NCI-H526 treated with DMSO at 0.1 percent for 48 hours (cell line): ENCODE measurements at places on chromosomes 2 and 18.

GRCh38 chr2:10385933-10386773 is 62.0 kb downstream of the ODC1 start:
- DNase-seq: no peak

- no peak for DNase-seq
Observed at GRCh38 chr2:180240774-180241173, 233.7 kb upstream of the CWC22 start.

DNA sequence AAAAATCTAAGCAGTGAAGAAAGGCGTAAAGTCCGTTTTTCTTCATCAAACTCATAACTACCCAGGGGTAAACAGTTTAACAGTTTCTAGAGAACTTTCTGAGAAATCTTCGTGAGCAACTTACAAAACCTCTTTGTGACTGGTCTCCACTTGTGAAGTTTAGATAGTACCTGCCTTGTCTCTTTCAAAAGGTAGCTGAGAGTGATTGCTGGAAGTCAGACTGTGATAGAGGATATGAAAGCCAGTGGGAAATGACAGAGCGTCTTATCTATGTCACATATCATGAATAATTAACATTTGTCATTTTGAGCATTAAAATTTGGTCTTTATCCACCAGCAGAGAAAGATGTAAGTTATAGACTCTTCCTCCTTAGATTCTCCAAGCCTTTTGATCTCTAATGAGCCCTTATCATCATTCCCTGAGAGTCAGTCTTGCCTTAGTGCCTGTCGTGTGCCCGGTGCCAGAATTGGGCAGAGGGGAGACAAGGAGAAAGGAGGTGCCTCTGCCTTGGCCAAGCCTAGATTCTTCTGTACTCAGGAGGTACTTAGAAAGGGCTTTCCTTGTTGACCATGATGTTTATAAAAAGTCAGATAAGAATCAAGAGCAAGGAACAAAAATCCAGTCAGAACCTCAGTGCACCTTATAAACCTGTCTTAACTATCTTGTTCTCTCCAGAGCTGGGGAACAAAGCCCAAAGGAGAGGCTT is 205.1 kb upstream of the EPAS1 start:
- no peak for DNase-seq

DNA sequence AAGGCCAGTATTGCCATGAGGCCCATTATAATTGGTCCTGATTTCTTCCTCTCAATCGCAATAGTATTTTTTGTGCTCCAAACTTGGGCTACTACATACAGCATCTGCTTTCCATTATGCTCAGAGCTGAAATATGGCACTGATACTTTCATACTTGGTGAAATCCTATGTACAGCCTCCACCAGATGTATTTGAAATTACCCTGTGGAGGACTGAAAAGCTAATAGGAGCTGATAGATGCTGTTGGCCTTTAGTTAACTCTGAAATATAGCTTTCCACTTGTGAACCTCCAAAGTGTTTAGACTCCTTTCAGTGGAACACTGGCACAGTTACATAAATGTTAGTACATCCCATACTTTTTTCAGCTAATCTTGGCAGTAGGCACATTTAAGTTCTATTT is 205.7 kb downstream of the NEDD4L start:
- no peak for DNase-seq

DNA sequence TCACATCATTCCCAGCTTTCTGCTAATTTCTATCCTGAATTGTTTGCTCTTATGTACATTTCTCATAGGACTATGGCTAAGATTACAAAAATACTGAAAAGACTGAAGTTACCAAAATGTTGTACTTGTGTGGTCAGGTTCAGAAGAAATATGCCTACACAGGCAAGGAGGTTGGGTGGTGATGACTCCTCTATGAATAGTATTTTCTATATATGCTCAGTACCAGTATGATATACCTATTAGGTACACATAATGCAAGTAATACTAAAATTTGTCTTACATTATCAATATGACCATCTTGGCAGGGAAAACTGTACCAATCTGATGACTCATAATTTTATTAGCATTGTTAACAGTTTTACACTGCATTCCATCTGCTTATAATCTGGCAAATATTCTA is 12.2 kb upstream of the ORC2 start:
- DNase-seq: no peak

DNA sequence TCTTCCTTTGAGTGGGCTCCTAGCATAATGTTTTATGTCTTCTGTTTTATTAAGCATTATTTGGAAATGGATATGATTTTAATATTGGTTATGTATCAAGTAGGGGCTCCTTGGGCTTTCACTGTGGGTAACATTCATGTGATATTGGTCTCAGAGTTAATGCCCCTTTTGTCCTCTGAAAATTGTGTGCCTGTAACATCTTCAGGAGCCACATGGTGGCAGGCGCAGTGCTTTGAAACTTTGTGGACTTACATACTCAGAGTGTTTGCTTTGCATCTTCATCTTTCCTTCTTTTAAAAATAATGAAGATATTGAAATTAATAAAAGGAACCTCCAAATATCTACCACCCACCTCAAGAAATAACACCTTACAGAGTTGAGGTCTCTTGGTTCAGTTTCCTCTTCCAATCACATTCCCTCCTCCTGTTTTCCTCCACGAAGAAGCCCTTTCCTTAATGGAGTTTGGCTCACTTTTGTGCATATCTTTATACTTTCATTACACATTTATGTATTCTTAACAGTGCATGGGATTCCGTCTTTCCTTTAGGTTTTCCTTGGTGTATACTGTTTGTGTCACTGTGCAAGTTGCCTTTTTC is 73.5 kb downstream of the LIMS1 start:
- DNase-seq: no peak

DNA sequence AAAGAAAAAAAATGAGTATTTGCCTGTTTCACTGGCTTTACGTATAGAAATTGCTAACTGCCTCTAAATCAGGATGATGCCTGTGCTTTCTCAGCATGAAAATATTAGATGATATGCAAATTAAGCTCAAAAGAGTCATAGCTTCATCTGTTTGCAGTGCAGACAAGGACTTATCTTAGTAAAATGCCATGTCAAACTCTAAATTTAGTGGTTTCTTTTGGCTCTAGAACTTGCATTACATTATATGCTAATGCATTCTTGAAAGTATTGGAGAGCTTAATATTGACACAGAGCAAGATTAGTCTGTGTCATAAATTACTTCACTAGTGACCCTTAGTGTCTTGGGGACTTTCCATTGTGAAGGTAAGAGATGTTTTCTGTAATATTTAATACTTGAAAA is 1109.1 kb upstream of the NRXN1 start:
- DNase-seq: no peak

DNA sequence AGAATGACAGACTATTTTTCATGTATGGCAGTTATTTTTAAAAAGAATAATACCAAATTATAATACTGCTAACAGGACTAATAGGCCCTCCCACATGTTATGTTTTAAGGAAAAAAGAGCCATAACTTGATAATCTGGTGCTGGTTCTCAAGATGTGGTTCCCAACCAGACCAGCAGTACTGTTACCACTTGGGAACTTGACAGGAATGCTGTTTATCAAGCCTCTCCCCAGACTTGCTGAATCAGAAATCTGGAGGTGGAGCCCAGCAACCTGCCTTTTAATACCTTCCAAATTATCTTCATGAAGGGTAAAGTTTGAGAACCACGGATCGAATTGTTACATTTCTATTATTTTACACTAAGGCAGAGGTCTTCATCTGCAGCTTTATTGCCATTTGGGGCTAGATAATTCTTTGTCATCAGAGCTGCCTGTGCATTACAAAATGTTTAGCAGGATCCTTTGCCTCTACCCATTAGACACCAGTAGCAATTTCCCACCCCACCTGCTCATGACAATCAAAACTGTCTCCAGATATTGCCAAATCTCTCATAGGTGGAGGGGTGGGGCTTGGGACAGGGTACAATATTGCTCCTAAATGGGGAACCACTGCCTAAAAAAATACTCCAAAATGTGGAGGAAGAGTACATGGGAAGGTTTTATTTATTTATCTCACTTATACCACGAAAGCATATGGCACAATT is 629.6 kb downstream of the ARHGAP15 start:
- DNase-seq: no peak

DNA sequence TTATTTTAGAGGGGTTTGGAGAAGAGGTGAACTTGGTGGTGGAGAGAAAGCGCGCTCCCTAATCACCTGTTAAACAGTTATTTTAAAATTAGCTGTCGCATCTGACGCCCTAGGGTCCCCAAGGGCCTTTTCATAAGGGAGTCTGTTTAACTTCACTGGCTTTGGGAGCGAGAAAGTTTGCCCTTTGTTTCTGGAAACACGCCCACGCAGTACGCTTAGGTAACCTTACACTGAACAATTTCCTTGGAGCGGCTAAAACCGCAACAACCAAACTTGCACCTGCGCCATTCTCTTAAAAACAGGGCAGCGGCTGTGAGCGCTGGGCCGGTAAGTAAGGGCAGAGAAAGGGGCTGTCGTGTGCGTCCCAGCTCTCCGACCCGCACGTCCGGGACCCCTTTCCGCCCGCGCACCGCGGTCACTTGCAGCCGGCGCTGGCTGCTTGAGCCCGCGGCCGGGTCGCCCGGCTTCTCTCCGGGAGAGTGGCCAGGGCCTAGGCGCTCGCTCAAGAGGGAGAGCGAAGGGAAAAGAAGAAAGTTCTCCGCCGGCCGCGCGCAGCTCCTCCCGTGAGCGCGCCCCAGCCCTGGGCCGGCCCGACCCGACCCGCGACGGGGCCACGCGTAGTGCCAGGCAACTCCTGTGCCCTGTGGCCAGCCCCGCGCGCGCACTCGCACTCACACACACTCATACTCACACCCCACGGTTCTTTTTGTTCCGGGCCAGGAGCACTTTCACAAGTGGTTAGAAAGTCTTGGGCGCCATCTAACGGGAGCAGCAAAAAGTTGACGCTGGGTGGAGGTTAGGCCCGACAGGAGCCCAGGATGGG is 19.2 kb downstream of the POU3F3 start:
- peak; percentile 49 for DNase-seq

DNA sequence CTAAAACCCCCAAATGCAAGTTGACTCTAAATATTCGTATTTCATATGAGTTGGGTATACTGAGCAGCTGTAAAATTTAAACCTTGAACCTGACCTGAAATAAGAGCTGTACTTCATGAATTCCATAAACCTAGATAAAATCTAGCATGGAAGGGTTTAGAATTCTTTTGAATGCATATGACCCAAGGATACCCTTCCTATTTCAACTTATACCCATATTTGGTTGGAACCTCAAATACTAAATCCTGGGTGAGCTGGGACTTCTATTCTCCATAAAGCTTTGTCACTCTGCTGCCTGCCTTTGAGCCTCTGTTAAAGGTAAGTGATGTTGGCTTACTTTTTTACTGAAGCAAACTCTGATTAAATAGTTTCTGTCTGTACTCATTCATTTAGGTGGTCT is 994.6 kb downstream of the SUCLG1 start:
- DNase-seq: no peak

DNA sequence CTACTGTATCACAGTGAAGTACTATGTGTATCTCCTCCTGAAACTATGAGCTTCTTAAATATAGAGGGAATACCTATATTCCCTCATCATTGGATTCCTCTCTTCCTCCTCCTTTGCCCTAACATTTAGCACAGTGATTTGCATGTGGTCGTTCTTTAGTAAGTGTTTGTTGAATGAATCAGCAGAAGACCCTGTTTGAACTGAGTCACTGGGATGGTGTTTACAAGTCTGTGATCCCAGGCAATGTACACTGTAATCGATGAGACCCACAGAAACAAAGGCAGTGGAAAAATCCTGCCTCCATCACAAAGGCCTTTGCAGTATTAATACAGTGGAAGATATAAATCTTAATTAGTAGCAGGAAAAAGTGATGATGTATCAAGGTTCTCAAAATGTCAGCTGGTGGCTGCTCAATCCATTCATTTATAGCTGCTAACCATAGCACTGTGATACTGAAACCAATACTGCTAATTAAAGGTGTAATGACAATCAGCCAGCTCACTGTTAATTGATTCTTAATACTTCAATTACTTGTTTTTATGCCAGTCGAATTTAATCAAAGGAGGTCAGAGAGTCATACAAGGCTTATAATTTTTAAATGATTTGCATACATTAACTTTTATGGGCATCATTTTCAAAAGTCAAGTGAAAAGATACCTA is 20.8 kb upstream of the MYO3B start:
- no peak for DNase-seq
